Small intestine (tissue), 16 donors: ENCODE measurements at places on chromosomes 2 and 18. TPM values are rescaled to one million over a fixed set of nuclear protein-coding genes. Genes with fewer than 3 reads are reported as not detected.

Gene DUSP2
- polyA plus RNA-seq = 3.0 TPM

Gene NEB
- 1.3 TPM for polyA plus RNA-seq

Gene ALPI
- 37.7 TPM for polyA plus RNA-seq

Gene SERPINB13
- not detected for polyA plus RNA-seq

DNA sequence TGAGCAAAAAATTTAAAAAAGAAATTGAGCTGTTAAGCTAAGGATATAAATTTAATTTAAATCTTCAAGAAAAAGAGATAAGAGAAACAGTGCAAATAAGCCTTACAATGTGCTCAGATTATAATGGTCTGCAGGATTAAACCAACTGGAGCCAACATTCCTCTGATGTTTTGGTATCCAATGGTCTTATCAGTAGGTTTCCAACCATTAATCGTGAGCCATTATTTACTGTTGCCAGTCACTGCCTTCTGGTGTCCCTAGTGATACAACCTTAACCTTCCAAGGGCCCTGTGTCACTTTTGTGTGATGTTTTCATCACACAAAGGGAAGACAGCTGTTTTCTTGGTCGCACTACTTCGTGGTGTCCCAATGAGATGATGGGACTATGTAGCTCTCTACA is 134.5 kb upstream of the CTAGE1 start:
- H3K36me3 ChIP-seq = no peaks in the 10 kb centered on the region
- no peaks in the 10 kb centered on the region for H3K4me1 ChIP-seq
- H3K4me3 ChIP-seq = no peak overlapping the region
- H3K27me3 ChIP-seq = no peaks in the 10 kb centered on the region

DNA sequence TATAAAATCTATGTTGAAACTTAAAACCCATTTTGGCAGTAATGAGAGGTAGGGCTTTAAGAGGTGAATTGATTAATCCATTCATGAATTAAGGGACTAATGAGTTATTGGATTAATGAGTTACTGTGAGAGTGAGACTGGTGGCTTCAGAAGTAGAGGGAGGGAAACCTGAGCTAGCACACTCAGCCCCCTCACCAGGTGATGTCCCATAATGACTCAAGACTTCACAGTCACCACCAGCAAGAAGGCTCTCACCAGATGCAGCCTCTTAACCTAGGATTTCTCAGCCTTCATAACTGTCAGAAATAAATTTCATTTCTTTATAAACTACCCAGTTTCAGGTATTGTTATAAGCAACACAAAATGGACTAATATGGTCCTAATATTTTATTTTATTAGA is 621.7 kb upstream of the ACVR2A start:
- no peaks in the 10 kb centered on the region for H3K4me1 ChIP-seq
- no peaks in the 10 kb centered on the region for H3K36me3 ChIP-seq
- no peak for DNase-seq

DNA sequence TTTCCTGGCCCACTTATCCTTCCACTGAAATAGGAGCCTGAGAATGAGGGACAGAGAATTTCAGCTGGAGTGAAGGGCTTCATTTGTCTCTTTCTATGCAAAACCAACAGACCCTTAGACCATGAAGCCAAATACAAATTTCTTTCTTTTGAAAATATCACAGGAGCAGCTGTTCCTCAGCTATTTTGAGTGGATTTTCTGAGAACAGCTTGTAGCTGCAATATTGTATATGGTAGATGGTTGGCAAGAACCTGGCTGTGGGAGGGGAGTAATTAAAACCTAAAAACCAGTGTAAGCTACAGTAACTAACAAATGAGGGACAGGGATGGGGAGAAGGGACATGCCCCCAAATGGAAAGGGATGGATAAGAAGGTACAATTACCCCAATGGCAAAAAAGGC is 350.3 kb upstream of the CDH20 start:
- H3K36me3 ChIP-seq = no peaks in the 10 kb centered on the region
- H3K27ac ChIP-seq = no peak overlapping the region
- no peak for DNase-seq
- no peak overlapping the region for H3K4me3 ChIP-seq
- H3K27me3 ChIP-seq = no peaks in the 10 kb centered on the region
- H3K4me1 ChIP-seq = no peaks in the 10 kb centered on the region

DNA sequence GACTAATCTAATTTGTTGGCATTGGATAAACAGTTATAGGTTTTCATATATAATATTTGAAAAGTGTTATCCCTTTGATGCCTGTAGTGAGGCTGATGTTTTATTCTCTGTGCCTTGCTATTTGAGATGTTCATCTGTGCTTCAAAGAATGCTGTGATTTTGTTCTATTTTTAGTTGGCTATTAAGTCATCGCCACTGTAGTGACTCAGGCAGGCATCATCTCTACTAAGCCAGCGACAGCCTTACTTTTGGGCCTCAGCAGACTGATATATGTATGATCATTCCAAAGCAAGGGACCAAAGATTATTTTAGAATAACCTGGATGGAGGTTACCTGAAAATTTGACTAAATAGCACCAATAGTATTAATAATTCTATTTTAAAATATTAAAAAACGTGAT is 1674.5 kb upstream of the NXPH2 start:
- H3K4me1 ChIP-seq = no peaks in the 10 kb centered on the region
- no peak overlapping the region for H3K4me3 ChIP-seq
- DNase-seq = no peak
- no peaks in the 10 kb centered on the region for H3K27me3 ChIP-seq

- no peaks in the 10 kb centered on the region for H3K4me1 ChIP-seq
- no peak for DNase-seq
These were observed 20.0 kb upstream of the PTPN4 start for GRCh38 chr2:119739580-119740255.

DNA sequence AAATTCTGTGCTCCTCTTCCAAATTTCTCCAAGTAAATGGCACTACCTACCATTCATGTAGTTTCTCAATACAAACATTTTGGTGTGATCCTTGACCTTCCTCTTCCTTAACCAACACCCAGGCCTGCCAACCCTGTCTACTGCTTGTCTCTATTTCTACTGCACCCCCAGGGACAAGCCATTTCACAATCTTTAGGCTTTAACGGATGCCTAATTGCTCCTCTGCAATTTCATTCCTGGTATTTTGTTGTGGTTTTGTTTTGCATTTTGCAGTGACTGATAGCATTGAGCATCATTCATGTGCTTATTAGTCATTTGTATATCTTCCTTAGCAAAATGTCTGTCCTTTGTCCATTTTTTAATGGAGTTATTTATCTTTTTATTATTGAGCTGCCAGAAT is 10.0 kb downstream of the FAP start:
- H3K27ac ChIP-seq = no peak overlapping the region
- H3K36me3 ChIP-seq = no peaks in the 10 kb centered on the region
- H3K4me3 ChIP-seq = no peak overlapping the region
- DNase-seq = no peak
- no peaks in the 10 kb centered on the region for H3K27me3 ChIP-seq

- no peaks in the 10 kb centered on the region for H3K27me3 ChIP-seq
- no peaks in the 10 kb centered on the region for H3K4me1 ChIP-seq
- no peak overlapping the region for H3K27ac ChIP-seq
- no peak for DNase-seq
These were observed 37.2 kb downstream of the SOX11 start for GRCh38 chr2:5729416-5729815.

- no peak overlapping the region for H3K4me3 ChIP-seq
- no peak for DNase-seq
- H3K36me3 ChIP-seq = no peaks in the 10 kb centered on the region
- H3K4me1 ChIP-seq = no peaks in the 10 kb centered on the region
- H3K27me3 ChIP-seq = no peaks in the 10 kb centered on the region
These were observed 358.3 kb downstream of the ZNF521 start for GRCh38 chr18:24993628-24994027.

DNA sequence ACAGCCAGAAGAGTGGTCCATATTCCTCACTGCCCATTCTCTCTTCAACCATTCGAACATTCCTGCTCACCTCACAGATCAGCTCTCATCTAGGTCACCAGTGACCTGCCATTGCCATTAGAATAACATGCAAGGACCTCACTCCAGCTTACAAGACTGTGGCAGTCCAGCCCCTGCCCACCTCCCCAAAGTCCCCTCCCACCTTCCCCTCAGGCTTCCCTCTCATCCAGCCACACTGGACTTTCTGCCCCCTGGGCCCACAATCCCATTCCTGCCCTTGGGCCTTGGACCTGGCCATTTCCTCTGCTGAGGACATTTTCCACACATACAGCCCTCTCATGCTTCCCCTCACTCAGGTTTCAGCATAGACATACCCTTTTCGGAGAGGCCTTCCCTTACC is 5.2 kb upstream of the TMEM177 start:
- H3K4me3 ChIP-seq = no peak overlapping the region
- no peak overlapping the region for H3K27ac ChIP-seq
- no peaks in the 10 kb centered on the region for H3K4me1 ChIP-seq
- no peaks in the 10 kb centered on the region for H3K36me3 ChIP-seq
- H3K27me3 ChIP-seq = no peaks in the 10 kb centered on the region

DNA sequence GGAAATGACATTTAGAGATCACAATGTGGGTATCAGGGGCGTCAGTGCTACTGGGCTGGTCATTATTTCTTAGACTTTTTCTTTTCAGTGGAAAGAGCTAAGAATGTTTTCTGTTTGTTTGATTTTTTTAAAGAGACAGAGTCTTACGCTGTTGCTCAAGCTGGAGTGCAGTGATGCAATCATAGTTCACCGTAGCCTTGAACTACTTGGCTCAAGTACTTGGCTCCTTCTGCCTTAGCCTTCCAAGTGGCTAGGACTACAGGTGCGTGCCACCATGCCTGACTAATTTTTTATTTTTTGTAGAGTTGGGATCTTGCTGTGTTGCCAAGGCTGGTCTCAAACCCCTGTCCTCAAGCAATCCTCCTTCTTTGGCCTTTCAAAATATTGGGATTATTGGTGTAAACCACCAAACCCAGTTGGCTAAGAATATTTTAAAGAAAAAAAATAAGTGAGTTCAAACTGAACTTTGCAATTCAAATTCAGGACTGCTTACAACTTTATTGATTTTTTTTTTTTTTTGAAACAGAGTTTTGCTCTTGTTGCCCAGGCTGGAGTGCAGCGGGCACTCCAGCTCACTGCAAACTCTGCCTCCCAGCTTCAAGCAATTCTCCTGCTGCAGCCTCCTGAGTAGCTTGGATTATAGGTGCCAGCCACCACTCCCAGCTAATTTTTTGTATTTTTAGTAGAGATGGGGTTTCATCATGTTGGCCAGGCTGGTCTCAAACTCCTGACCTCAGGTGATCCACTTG is 154.2 kb downstream of the MIB1 start:
- no peaks in the 10 kb centered on the region for H3K36me3 ChIP-seq
- no peak overlapping the region for H3K4me3 ChIP-seq
- no peaks in the 10 kb centered on the region for H3K4me1 ChIP-seq
- H3K27me3 ChIP-seq = no peaks in the 10 kb centered on the region
- DNase-seq = peak; percentile 32

DNA sequence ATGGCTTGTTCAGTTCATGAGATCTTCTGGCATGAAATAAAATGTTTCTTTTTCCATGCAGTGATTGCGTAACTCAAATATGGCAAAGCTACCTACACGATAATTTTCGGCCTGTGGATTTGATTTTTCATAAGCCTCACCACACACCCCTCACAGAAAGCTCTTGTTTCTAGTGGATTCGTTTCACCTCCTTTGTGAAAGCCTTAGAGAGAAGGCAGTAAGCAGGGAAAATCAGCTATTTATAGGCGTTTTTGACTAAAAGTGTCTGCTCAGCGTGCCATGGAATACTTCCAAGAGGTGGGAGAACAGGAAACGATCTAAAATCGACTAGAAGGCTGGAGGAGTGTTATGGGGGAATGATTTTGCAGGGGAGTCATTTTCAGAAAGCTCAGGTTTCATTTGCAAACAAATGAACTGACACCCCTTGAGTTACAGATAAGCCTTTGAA is 417.9 kb downstream of the TGIF1 start:
- H3K4me1 ChIP-seq = no peaks in the 10 kb centered on the region
- no peak overlapping the region for H3K4me3 ChIP-seq
- no peaks in the 10 kb centered on the region for H3K36me3 ChIP-seq
- no peaks in the 10 kb centered on the region for H3K27me3 ChIP-seq
- no peak for DNase-seq
- no peak overlapping the region for H3K27ac ChIP-seq
